Umbilical cord (tissue), 2 donors: ENCODE measurements at places on chromosomes 4 and X. TPM values are rescaled to one million over a fixed set of nuclear protein-coding genes. Genes with fewer than 3 reads are reported as not detected.

- DNase-seq: no peak
These were observed 65.0 kb downstream of the MTMR8 start for GRCh38 chrX:64330284-64330683.

Gene SLC6A14
- 0.48 TPM for total RNA-seq

- DNase-seq: no peak
These were observed 32.2 kb downstream of the GPAT3 start for GRCh38 chr4:83568062-83568461.

DNA sequence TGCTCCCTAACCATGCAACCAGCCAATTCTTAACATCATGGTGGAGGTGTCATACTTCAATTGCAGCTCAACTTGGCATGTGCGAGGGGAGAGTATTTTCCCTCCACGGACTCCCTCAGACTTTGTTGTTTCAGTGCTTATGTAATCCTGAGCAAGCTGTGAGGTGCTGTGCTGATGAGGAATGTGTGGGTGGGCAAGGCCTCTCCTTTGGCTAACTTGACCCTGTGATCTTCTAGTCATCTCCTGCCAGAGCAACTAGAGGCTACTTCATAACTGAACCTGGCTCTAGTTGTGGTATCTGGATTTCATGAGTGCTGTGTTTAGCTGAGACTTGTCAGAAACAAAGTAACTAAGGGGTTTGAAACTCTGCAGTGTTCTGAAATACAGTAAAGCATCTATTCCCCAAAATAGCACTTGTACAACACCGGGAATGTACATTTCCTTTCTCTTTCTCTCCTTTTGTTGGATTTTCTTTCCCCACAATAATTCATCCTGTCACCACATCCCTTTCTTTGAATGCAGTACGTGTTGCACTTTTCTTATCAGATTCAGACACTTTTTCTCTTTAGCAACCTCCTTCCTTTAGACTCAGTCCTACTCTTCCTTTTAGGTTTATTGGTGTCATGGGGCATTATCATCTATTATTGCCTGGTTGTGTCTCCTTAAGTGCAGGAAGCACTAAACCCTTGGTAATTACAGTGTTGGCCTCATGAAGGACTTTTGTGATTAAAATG is 415.2 kb upstream of the NR3C2 start:
- no peak for DNase-seq

- DNase-seq: no peak
These were observed 64.4 kb upstream of the ACSL4 start for GRCh38 chrX:109797311-109797975.

GRCh38 chr4:188254211-188254610 is 115.0 kb downstream of the TRIML1 start:
- no peak for DNase-seq

- DNase-seq: no peak
These were observed 47.7 kb upstream of the FAM9A start for GRCh38 chrX:8848911-8849310.

DNA sequence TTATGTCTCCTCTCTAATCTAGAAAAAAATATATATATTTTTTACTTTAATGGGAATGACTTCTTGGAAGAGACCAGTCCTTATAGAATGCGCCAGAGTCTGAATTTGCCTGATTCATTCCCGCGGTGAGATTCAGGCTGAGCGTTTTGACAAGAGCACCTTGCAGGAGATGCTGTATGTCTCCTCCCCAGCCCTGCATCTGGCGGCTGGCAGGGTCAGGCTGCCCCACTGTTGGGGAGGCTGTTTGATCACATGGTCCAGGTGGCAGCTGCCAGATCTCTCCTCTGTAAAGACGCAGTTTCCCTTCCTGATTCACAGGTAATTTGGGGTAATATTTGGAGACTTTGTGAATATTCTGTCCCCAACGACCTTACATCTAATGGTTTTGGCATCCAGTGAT is 9.7 kb downstream of the PDZD4 start:
- no peak for DNase-seq

Gene GLUD2
- 1.2 TPM for total RNA-seq

Gene MAGEA6
- total RNA-seq: not detected

DNA sequence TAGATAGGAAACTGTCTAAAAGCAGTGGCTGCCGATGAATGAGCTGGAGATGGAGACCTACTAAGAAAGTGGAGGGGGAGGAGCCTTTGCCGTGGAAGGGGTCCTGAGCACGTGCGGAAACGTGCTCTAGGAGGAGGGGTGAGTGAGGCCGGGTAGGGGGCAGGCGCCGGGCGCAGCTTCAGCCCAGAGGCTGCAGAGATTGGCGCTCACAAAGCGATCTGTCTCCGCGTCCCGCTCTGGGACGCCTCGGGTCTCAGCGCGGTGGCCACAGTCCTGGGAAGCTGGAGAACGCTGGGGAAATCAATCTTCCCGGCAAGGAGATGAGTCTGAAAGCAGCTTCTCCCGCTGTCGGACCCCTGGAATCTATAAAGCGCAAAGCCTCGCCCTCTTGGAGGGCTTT is 444 bp upstream of the ARHGAP6 start:
- peak; percentile 37 for DNase-seq

DNA sequence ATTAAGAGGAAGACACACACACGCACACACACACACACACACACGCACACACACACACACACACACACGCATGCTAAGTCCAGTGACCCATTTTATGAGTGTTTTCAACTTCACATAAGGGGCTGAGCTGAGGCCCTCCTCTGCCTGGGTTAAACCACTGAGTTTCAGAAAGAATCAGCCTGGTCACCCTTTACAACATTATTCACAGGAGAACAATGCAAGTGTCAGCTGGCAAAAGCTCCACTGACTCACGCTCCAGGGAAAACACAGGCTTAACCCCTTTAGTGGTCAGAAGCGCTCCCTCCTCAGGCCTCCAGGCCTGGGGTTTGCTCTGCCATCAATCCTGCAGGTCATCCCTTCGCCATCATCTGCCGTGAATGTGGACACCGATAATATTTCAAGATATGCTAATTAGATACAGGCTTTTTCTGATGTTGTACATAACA is 46.9 kb downstream of the ACOX3 start:
- peak; percentile 81 for DNase-seq

Gene SSX2
- total RNA-seq: not detected

Gene TASL
- 1.9 TPM for total RNA-seq

Gene UBA6
- 50.6 TPM for total RNA-seq
